Esophagus muscularis mucosa (tissue), 4 donors: ENCODE measurements at places on chromosomes 3 and 15.

DNA sequence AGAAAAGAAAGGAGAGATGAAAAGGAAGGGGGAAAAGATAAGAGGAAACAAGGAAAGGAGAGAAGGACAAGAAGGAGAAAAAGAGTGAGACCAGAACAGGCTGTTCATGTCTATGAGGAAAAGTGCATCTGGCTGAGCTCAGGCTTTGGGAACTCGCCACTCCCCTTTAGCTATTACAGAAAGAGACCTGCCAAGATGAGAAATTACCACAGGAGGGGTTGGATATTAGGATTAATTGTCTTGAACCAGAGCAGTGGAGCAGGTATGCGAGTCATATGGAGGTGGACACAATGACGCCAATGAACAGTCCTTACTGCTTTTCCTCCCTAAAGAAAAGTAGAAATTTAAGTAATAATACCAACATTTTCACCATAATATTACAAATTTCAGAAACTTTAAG, 577.0 kb upstream of the ARRDC4 start:
- DNase-seq = no peak

DNA sequence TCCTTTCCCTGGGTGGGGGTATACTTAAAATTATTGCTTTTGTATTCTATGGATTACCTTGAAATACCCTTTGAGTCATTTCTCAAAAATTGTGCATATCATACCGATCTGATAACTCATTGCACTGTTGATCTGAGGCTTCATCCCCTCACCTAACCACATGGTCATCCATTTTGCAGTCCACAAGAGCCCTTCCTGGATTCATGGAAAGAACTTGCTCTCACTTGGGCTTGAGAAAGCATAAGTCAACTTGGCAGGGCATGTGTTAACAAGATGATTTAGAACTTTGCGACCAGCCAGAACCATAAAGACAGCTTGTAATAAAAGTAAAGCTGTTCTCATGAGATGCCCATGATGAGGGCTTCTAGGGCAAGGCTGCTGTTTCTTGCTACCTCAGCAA, 22.2 kb downstream of the MME start:
- DNase-seq = no peak

GRCh38 chr15:67547836-67548235, 5.3 kb downstream of the MAP2K5 start:
- no peak for DNase-seq

GRCh38 chr3:125300416-125300815, 74.7 kb downstream of the ZNF148 start:
- no peak for DNase-seq

DNA sequence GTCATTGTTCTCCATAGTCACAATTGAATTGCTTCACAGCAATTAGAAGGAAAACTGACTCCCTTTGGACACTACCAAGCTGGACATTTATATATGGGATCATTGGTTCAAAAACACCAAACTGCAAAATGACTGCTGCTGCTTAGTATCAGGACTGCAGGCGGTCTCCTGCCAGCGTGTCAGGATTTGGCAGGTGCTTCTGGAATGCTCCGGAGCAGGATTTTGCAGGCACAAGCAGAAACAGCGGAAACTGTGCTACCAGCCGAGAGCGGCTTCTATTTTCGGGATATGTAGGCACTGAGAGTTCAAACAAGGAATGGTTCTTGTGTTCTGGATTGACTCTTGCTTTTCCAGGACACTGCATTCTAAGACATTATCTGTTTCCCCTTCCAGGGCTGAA, 95.5 kb downstream of the SSR3 start:
- DNase-seq = no peak

- DNase-seq = no peak
Observed at GRCh38 chr3:9565316-9565715, 11.7 kb upstream of the LHFPL4 start.

GRCh38 chr3:12972781-12973702, 100.2 kb downstream of the IQSEC1 start:
- DNase-seq = no peak

DNA sequence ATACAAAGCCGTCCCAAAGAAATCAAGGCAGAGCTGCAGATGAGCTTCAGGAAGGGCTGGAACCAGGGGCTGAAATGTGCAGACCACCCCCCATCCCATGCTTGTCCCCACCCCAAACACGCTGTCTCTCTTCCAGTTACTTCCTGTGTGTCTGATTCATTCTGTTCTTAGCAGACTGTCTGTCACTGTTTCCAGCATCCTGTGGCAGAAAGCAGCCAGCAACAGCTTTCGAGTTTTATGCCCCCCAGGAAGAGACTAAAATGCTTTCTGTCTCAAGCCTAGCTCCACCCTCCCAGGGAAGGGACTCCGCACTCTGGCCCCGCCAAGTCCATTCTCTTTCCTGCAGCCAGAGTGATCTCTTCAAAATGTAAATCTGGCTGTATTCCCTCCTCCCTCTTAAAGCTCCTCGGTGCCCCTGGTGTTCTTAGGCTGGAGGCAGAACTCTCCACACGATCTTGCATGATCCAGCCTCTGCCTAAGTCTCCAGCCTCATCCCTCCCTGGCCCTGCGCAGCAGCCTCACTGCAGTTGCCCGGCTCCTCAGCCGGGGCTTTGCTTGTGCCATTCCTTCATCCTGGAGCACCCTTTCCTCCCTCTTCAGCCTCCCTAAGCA, 41.5 kb downstream of the HRH1 start:
- no peak for DNase-seq

- DNase-seq = peak; percentile 66
Observed at GRCh38 chr15:67853454-67853853, 13.6 kb upstream of the RNU6-1 start.

DNA sequence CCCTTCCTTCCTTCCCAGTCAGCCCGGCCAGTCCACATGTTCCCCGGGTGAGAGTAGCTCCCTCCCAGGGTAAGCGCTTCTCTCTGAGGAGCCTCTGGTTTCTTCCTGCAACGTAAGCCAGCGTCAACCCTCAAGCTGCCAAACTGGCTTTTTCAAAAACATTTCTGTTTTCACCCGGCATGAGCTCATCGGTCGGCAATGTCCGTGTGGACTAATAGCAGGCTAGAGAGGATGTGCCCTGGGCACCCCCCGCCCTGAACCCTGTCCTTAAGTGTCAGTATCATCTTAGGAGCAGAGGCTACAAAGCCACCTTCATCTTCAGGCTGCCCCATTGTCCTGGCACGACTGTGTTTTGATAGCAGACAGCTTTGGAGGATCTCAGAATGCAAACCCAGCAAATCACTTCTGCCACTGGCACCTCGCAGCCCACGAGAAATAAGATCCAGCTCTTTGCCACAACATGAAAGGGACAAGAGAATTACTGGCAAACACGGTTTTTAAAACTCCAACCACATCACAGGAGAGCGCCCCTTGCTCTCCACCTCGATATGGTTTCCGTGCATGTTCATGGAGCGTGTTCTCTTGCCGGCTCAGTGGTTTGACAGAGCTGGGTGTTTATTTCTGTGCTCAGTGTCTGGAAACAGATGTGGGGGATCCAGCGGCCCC, 9.9 kb downstream of the ALDH1A3 start:
- DNase-seq = no peak

GRCh38 chr3:20079621-20080020, 39.4 kb downstream of the KAT2B start:
- DNase-seq = no peak

- DNase-seq = no peak
Observed at GRCh38 chr3:150411546-150411945, 3.4 kb downstream of the TSC22D2 start.

GRCh38 chr3:153084431-153084830, 77.6 kb upstream of the RAP2B start:
- DNase-seq = no peak

DNA sequence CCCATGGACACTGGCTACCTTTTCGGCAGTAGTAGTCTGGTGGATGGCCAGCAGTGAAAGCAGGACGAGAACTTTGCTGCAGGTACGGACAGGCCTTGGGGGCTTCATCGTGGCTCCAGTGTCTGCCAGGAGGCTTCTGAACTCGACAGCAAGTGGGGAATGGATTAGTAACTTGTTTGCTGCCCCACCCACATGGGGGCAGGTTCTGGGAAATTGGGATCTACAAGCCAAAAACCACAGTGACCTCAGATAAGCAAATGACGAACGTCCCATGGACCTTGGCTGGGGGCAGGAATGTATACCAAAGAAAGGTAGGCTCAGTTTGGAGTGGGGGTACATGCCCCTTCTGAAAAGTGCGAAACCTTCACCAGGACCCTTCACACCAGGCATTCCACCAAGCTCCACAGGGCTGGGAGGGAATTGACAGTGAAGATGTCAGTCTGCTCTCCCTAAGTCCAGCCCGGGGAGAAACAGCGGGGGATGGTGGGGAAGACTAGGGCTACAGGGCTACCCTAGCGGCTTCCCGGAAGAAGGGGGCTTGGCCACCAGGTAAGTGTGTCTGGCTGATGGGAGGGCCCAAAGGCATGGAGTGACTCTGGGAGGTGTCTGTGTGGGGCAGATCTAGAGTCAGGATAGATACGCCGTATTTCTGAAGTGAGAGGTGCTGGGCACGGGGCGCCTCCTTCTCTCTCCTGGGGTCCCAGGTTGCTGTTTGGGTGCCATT, at the start of gene ITIH4:
ITIH4 (minus strand) TSS at position 138 of the 724 bp plus-strand sequence; CDS start at position 108, 30 bp downstream.
- DNase-seq = no peak

DNA sequence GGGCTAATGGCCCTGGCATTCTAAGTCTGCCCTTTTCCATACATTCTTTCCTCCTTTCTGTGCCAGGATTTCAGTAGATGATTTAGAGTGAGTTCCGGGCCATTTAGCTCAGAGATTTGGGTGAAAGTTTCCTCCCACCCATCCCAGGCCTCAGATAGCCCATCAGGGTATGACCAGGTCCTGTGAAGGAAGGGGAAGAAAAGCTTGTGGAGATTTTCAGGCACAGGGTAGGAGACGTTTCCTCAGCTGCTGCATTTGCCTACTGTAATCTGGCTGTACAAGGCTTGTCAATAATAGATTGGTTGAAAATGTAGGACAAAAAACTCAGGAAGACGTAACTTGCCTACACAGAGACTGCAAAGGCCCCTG, 63.2 kb upstream of the BCL6 start:
- no peak for DNase-seq

GRCh38 chr3:100454677-100455076, 37.7 kb upstream of the TMEM45A start:
- DNase-seq = peak; percentile 45

- no peak for DNase-seq
Observed at GRCh38 chr15:27702581-27702980, 396.5 kb downstream of the OCA2 start.
